ENCODE measurements at places on chromosomes 6 and 20.

- DNase-seq: no peak
Measured at GRCh38 chr6:158517581-158517980, 42.3 kb upstream of the TMEM181 start.

- DNase-seq: no peak
Measured at GRCh38 chr6:44696099-44696498, 308.6 kb downstream of the CDC5L start.

DNA sequence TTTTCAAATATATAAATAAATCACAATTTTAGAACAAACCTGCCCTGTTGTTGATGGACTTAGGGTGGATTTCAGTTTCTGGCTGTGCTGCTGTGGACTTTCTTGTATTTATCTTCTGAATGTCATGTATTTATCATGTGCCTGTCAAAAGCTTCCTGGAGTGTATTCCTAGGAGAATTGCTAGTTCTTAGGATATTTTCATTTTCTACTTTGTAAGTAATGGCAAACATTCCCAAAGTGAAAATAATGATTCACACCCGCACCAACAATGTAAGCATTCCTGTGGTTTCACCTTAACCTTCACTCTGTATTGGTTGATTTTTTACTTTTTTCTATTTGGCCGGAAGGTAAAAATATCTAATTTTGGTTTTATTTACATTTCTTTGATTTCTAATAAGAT lies 387.8 kb downstream of the SMOC2 start:
- DNase-seq: no peak

GRCh38 chr6:133973109-133973971 lies 20.3 kb downstream of the TBPL1 start:
- DNase-seq: no peak

DNA sequence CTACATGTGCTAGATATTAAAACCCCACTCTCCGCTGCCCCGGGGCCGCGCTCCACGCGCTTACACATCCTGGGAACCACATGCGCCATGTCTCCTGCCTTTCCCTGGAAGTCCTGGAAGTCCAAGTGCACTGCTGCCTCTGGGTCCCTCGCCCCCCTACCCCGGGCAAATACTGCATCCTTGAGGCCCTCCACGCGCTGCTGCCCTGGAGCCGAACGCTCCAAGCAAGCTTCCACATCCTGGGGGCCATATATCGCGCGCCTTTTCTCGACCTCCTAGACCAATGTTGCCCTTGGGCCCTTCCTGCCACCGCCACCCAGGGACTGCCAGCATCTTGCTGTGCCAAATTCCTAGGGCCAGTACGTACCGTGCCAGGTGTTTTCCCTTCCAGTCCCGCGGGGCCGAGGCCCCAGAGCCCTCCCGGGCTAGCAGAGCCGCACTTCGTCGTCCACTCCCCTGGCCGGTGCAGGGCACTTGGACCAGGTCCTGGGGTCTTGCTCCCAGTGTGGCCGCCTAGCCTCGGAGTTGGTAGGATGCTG lies 779 bp upstream of the KCNG1 start:
- DNase-seq: no peak

GRCh38 chr6:43969158-43969981 lies 157.9 kb downstream of the MRPL14 start:
- DNase-seq: no peak

DNA sequence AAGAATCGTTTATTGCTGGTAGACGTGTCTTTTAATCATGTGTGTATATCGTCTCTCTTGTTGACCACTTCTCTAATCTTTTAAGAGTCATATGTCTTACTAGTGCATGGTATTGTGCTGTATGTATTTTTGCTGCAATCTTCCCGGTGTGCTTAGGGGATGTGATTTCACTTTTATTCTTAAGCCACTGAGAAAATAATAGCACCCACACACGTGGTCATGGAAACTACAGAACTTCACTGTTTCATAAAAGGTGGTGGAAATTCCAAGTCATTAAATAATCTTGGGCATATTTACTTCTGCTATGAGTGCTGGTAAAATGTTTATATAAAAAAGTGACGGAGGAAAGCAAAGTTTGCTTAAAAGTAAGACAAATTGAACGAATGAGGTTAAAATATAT lies 3.0 kb upstream of the CDYL start:
- DNase-seq: no peak

- no peak for DNase-seq
Measured at GRCh38 chr6:26351544-26351953, 13.4 kb upstream of the BTN3A2 start.

- no peak for DNase-seq
Measured at GRCh38 chr6:106128981-106129781, 43.0 kb downstream of the PRDM1 start.

- no peak for DNase-seq
Measured at GRCh38 chr6:11536795-11537194, 754 bp upstream of the TMEM170B start.

Data from stimulated activated CD8-positive, alpha-beta memory T cell treated with anti-CD3 and anti-CD28 coated beads, Interleukin-4, amount 100 ng/mL, for 4 hours (primary cell).